Activated naive CD8-positive, alpha-beta T cell treated with anti-CD3 and anti-CD28 coated beads, Interleukin-2, amount 50 U/mL, for 16 hours (primary cell): ENCODE measurements at places on chromosomes 11 and 22.

DNA sequence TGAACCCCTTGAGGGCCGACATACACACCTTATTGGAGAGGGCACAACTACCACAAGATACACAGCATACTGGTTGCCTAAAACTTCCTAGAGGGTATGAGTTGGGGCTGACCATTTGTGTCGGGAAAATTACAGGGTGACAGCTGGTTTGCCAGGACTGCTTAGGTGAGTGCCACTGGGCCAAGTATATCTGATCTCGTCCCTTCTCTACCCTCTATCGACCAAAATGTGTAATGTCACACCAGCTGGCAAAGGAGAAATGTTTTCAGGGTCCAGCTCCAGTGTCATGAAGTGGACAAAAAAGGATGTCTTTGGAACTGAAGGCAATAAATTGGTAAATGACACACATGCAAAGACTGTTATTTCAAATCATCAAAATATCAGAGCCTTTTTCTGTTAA, 126.1 kb downstream of the PGR start:
- DNase-seq = no peak

- no peak for DNase-seq
Measured at GRCh38 chr11:78620159-78620558, 45.5 kb upstream of the NARS2 start.

DNA sequence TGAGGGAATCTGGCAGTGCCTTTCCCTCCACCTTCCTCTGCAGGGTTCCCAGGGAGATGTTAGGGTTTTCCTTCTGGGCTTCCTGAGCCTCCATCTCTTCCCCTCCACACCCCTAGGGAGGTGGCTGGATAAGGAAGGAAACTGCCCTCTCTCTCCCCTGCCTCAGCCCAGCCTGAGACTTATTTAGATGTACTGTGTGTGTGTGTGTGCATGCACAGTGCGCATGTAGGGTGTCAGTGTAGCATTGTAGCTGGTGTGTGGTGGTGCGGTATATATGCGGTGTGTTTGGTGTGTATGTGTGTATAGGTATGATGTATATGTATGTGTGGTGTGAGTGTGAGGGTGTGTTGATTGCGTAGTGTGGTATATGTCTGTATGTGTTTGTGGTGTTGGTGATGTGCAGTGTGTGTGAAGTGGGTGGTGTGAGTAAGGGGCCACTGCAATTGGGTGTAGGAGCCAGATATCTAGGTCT, 1.5 kb downstream of the FXYD6 start:
- no peak for DNase-seq

- no peak for DNase-seq
Measured at GRCh38 chr11:14784230-14784629, 107.8 kb downstream of the CYP2R1 start.

GRCh38 chr11:15577519-15577918, 462.8 kb downstream of the INSC start:
- no peak for DNase-seq
